NCI-H345 (cell line): ENCODE measurements at places on chromosomes 12 and 14.

- DNase-seq = no peak
These were observed 12.6 kb upstream of the MEG3 start for GRCh38 chr14:100813291-100813690.

GRCh38 chr14:38971258-38971921 is 131.6 kb downstream of the SEC23A start:
- DNase-seq = no peak

DNA sequence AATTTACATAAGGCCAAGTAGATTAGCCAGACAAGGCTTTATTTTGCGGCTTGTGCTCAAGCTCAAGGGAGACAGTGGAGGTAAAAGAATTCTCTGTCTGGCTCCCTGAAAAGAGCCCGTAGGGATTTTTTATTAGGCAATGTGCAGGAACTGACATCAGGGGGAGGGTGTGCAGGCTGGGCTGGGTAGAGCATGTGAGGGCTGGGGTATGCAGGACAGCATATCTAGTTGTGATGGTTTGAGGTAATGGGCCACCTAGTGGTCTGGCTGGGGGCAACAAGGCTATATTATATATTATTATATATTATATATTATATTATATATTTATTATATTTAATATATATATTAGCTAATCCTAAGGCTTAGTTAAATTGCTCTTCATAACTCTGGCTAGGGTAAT is 102.1 kb downstream of the TMEM117 start:
- DNase-seq = no peak

DNA sequence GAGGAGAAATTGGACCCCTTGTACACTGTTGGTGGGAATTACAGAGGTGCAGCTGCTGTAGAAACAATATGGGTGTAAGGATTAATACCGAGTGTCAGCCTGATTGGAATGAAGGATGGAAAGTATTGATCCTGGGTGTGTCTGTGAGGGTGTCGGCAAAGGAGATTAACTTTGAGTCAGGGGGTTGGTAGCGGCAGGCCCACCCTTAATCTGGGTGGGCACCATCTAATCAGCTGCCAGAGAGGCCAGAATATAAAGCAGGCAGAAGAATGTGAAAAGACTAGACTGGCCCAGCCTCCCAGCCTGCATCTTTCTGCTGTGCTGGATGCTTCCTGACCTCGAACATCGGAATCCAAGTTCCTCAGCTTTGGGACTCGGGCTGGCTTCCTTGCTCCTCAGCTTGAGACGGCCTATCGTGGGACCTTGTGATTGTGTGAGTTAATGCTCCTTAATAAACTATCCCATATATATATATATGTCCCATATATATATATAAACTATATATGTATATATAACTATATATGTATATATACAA is 38.4 kb upstream of the PPP2R5C start:
- DNase-seq = no peak

GRCh38 chr14:23177181-23177580 is 6.3 kb downstream of the SLC7A8 start:
- no peak for DNase-seq

DNA sequence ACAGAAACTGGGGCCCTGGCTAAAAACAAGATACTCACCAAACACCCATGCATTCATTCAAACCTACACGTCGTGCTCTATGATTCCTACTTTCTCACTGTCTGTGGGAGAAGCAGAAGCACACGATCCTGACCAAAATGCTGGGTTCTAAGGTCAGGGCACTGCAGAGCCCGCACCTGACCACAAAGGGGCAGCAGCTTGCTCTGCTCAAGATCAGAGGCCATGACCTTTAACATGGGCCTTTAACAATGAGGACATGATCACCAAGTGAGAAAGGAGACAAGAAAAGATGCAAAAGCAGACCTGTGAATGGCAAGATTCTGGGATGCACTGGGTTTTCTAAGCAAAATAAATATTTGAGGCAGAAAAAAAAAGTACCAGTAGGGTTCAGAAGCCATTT is 40.1 kb upstream of the VPS33A start:
- no peak for DNase-seq

DNA sequence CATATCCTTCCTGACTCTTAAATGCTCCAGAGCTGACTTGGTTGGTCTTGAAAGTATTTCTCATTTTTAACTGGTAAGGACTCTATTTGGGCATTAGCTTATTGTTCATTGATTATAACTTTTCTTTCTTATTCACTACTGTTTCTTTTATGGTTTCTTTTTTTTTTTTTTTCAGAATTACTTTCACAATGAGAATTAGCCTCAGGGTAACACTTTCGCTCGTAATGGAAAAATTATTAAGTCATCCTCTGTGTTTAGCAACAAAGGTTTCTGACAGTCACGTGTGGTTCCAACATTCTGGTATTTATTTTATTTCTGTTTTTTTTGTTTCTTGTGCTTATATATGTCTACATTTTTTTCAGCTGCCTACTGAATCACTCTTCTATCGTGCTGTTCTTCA is 80.0 kb downstream of the METTL25 start:
- DNase-seq = no peak

- DNase-seq = no peak
These were observed 250.5 kb upstream of the PWP1 start for GRCh38 chr12:107435072-107435471.

- no peak for DNase-seq
These were observed 199.0 kb downstream of the TMEM117 start for GRCh38 chr12:44034906-44035305.

- no peak for DNase-seq
These were observed 38.9 kb upstream of the PPP1R12A start for GRCh38 chr12:79973801-79974200.

GRCh38 chr14:66772146-66772545 is 264.2 kb downstream of the GPHN start:
- no peak for DNase-seq

- DNase-seq = no peak
These were observed 72.2 kb downstream of the SPTB start for GRCh38 chr14:64807551-64807950.

GRCh38 chr14:65555358-65555757 is 142.8 kb downstream of the FUT8 start:
- no peak for DNase-seq

GRCh38 chr14:42028607-42029006 is 421.9 kb downstream of the LRFN5 start:
- no peak for DNase-seq

GRCh38 chr14:100708425-100709288 is 18.0 kb upstream of the DLK1 start:
- peak; percentile 10 for DNase-seq

GRCh38 chr14:22533057-22533704 is 55.8 kb downstream of the DAD1 start:
- no peak for DNase-seq

- DNase-seq = no peak
These were observed 59.9 kb downstream of the TTLL5 start for GRCh38 chr14:75720842-75721498.

DNA sequence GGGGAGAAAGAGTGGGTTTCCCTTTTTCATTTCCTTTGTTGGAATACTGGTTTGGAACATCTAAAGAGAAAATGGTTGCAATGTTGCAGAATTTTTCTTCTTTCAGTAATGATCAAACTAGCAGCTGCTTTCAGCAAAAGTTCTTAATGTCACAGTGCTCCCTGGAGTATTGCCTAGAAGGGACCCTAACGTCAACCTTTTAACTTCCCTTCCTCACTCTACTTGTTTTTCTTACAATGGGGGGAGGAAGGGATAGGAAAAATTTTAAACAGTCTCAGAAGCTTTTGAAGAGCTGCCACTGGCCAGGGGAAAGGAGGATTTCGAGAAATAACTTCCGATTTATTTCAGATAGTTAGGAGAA is 521.8 kb downstream of the MED13L start:
- no peak for DNase-seq

GRCh38 chr12:11723993-11724392 is 74.5 kb downstream of the ETV6 start:
- DNase-seq = no peak

- DNase-seq = no peak
These were observed 15.4 kb upstream of the YY1 start for GRCh38 chr14:100223332-100224201.

- DNase-seq = peak; percentile 93
These were observed 644 bp upstream of the SRGAP1 start for GRCh38 chr12:63843721-63844390.

DNA sequence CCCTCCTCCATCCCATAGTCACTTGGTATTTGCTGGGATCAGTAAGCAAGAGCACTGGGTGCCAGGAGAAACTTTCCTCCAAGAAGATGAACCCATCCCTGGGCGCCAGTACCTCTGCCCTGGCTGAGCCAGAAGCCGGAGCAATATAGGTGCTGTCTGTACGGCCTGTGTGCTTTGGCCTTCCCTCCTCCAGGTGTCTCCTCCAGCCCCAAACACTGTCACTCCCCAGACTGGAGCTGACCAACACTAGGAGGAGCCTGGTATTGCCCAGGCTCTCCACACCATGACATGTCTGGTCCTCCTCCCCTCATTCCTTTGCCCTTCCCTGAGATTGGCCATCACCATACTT is 4.9 kb downstream of the GSTZ1 start:
- DNase-seq = no peak
